ENCODE measurements at places on chromosomes 1 and 21. TPM values are rescaled to one million over a fixed set of nuclear protein-coding genes. Genes with fewer than 3 reads are reported as not detected.

DNA sequence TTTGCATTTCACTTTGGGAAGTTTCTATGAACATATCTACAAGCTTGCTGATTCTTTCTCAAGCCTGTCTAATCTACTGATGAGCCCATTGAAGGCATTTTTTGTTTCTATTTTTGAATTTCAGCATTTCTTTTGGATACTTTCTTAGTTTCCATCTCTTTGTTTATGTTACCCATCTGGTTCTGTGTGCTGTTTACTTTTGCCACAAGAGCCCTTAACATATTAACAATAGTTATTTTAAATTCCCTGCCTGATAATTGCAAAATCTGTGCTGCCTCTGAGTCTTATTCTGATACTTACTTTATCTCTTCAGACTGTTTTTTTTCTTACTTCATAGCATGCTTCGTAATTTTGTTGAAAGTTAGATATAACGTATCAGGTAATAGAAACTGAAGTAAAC is 75.8 kb upstream of the ZRANB2 start:
- no peak for DNase-seq

DNA sequence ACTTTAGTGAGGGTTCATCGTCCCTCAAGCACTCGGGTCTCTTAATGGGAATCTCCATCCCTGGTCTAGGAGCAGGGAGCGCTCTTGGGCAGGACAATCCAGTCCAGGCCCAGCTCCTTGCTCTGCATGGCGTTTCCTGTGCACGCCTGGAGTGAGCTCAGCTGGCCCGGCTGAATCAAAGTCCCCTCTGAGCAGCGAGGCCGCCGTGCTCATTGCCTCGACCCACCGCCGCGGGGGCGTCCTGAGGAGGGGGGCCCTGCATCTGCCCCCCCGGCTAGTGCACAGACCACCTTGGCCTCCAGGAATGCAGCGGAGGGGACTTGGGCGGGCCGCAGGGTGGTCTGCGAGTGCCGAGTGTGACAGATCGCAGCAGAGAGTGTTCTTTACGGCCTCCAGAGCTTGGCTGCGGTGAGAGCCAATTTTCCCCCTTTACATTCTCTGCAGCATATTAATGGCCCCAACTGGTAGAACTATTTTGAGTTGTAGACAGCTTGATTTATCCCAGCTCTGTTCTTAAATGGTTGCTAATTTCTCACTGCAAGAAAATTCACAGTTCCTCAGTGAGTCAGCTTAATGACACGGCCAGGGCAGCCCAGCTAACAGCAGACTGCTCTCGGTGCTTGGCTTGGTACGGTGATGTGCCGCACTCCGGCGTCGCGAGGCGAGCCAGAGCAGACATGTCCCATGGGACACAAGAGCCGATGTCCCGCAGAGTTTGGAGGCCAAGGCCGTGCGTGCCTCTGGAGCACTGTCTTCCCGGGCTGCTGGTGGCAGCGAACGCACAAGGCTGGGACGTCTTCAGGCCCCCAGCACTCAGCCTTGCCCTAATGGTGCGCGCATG is 39.8 kb downstream of the SNAP47 start:
- peak; percentile 62 for DNase-seq

DNA sequence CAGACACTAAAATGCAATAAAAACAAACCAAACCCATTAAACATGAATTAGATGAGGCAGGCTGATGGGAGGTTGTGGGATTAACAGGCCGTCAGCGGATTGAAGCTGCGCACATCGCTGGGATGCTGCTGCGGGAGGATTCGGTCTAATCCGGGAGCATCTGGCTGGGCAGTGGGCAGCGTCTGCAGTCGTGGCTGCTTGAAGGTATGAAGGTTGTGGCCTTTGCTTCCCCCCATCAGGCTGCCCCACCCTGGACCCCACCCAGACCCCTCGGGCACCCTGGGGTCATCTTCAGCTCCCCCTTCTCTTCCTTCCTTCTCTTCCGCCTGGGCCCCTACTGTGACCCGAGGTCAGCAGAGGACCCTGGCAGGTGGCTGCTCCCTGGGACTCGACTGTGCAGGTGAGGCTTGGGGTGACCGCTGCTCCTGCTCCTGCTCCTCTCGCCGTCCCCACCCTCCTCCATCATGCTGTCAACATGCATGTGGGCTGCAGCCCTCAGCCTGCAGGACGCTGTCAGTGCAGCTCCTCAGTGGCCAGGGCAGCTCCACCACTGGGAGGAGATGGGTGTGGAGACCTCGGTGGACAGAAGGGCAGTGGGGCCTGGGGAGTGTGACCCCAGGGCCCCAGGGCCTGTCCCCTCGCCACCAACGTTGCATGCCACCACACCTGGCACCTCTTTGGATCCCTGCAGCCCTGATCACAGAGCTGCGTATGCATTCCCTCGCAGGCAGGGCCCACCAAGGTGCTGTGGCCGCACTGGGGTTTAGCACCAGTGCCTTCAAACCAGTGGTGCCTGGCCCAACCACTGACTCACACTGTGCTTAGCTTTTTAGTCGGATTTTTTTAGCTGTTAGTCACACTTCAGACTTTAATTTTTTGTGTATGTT is 112.2 kb upstream of the COL6A1 start:
- DNase-seq, result peak; percentile 50

DNA sequence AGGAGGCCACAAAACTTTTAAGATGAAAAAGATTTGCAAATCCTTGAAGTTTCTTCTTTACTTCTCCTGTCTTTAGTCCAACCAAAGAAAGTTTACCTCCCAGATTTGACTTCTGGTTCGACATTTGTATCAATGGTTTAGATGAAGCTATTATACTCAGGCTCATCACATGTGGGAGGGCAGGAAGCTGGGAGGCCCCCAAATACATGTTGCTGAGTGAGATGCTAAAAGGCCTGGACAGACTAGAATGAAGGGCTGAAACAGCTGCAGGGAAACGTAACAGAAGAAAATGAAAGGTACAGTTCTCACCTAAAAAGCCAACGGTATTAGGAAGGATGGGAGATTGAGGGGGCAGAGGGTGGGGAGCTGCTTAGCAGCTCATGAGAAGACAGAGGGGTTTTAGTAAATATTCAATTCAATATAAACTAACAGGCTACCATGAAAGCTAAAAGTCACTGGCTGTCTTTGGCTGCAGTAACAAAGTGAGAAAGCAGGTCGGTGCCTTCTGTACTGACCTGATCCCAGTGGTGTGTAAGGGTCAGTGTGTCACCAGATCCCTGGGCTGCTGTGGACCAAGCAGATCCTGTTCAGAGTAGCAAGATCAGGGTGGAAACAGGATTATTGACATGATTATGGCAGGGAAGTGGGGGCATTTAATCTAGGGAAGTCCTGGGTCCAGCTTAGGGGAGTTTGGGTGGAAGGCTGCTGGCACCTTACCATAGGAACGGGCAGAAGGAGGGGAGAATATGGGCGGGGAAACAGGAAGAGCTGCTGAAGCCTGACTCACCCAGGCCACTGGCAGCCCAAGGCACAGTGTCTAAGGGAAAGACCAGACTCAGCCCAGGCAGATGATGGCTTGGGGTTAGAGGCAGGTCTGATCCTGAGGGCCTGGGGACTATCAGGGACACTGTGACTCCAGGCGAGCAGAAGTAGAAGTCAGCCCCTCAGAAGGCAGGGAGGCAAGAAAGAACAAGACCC is 60.4 kb downstream of the KCNN3 start:
- no peak for DNase-seq

DNA sequence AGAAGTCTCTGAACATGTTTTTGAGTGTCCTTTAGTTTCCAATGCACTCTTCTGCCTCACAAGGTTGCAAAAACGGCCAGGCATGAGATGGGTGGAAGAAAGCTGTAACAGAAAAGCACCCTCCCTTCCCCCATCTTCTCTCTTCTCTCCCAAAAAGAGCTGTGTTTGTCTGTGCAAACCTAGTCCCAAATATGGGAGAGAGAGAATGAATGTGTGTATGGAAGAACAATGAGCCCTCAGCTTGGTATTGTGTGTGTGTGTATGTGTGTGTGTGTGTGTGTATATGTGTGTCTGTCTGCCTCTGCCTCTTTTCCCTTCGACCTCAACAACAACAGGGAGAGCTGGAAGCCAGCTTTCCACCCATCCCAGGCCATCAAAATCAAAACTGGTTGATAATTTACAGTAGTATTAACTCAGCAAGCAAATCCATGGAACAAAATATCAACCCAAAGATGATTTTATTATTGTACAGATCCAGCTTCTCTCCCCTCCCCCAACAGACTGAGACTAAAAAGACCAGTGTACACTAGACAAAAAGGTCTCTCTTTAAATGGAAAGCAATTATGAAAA is 1.8 kb downstream of the RERE start:
- peak; percentile 61 for DNase-seq

GRCh38 chr1:59446257-59446901 is 149.5 kb downstream of the FGGY start:
- DNase-seq, result peak; percentile 38

DNA sequence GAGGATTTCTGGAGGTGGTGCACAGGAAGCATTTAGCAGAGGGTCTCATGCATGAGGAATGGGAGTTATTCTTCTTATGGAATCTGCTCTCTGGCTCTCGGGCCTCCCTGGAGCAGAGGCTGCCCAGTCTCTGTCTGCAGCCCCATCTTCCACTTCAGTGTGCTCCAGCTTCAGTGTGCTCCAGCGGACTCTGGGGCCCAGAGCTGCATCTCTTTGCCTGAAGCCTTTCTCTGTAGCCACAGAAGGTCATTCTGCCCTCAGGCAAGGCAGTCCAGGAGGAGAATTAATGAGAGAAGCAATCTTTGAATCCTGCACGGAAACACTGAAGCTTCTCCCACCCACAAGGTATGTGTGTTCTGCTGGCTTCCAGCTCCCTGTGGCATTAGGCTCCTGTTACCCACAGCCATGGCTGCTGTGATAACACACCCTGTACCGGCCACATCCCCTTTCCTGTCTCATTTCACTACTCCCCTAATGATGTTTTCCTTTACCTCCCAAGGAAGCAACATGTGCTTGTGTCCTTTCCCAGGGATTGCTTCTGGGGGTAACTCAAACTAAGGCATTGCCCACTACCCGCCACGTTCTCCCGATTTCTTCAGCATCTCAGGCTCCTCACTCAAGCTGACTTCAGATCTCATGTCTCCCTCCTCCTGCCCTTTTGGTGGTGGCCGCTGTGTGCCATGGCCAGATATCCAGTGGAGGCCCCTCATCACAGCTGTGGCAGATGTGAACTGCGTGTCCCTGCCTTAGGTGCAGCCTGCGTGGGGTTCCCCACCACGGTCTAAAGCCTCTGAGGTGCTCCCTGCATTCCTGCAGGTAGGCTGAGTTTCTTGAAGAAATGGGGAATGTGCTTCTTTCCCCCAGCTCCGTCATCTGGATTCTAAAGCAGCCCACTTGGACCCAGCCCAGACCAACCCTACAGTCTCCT is 181.2 kb upstream of the GALNT2 start:
- peak; percentile 21 for DNase-seq

DNA sequence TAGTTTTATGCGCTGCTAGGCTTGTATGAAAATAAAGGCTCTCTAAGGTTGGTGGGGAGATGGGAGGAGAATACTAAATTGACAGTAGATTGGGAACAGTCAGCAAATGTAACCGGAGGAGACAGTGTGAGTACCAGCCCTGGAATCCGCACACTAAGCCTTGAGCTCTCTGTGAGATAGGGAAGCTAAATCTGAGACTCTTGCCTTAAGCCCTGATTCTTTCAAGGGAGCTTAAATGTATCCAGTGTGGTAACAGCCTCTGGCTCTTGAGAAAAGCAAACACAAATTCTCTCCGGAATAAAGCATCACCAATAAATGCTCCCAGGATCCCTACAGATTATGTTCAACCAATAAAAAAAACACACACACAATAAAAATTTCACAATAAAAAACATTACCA is 33.0 kb upstream of the PDPN start:
- DNase-seq, result no peak

GRCh38 chr1:42935971-42936308 is 22.7 kb downstream of the SLC2A1 start:
- DNase-seq, result no peak

GRCh38 chr1:186213225-186213607 is 161.8 kb downstream of the TPR start:
- no peak for DNase-seq

DNA sequence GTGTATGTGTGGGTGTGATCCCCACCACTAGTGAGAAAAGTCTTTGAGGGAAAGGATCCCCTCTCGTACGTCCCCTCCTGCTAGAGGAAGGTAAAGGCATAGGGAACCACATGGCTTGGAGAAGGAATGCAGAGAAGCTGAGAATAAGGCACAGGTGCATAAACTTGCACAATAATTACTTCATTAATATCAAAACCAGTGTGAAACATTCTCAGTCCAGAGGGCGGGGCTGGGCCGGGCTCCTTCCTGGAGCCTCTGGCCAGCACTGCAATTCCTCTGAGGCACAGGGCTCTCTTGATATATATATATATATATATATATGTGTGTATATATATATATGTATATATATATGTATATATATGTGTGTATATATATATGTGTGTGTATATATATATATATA is 162.6 kb downstream of the TSEN15 start:
- DNase-seq, result no peak

DNA sequence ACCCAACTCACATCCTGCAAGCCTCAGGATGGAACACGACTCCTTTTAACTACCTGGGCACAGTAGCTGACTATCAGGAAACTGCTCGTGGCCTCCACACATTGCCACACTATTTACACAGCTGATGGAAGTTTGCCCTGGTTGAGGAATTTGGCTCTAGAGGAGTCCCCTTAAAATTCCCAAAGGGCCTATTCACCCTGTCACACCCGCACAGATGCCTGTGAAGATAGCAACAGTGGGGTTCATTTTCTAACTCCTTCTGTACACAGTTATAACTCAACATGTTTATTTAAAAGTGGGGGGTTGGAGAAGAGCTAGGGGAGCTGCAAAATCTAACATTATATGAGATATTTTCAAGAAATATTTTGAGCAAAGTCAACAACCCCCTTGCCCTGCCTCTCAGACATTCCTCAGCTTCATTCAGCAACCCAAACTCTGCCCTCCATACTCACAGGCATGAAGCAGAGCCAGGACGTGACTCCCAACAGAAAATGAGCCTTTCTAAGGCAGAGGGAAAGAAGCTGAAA is 35.8 kb upstream of the CCN1 start:
- DNase-seq, result peak; percentile 64

GRCh38 chr1:35461966-35462651 is 95.1 kb downstream of the KIAA0319L start:
- DNase-seq, result no peak

DNA sequence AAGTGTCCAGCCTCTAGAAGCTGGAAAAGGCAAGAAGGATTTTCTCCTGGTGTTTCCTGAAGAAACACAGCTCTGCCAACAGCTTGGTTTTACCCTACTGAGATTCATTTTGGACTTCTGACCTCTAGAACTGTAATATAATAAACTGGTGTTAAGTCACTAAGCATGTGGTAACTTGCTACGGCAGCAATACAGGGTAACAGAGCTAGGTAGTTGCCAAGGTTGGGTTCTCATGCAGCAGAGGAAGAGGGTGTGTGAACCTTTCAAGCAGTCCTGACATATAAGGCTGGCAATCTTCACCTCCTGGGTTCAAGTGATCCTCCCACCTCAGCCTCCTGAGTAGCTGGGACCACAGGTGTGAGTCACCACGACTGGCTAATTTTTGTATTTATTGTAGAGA is 36.0 kb downstream of the GNG4 start:
- no peak for DNase-seq

- no peak for DNase-seq
Observed at GRCh38 chr1:55064071-55064581, 24.8 kb downstream of the PCSK9 start.

GRCh38 chr21:42291003-42291750 is 24.0 kb downstream of the TFF3 start:
- no peak for DNase-seq

IARS2 gene
- total RNA-seq, result 103 TPM

HPCA gene
- not detected for total RNA-seq

HRNR gene
- not detected for total RNA-seq

S100A6 gene
- total RNA-seq, result 771 TPM

TSPAN2 gene
- total RNA-seq, result 18.2 TPM

BMP8A gene
- total RNA-seq, result not detected

AXDND1 gene
- 0.53 TPM for total RNA-seq

GRIK3 gene
- not detected for total RNA-seq

RSPO1 gene
- total RNA-seq, result not detected

CENPF gene
- 182 TPM for total RNA-seq

All from SJSA1 (cell line).